ENCODE measurements at places on chromosomes 2 and 18.
A peak's percentile ranks its signal among the peaks of the same experiment; 100 is the strongest.

DNA sequence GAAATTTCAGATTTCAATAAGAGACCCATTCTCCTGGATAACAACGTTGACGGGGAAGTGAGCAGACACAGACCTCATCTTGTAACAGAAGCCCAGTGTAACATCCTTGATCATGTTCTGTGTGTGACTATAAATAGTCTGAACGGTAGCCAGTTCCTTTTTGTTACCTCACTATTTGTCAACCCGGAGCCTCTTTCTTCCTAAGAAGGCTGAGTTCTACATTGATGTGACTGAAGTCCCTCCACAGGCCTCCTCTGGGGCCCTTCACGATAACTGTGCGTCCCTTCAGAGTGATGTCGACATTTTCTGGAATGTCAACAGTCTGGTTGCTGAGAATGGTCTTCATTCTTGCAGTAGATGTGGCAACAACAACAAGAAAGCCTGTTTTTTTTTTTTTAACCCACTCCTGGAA lies 6.3 kb upstream of the PLEKHM3 start:
- DNase-seq, result no peak

- no peak for DNase-seq
Measured at GRCh38 chr2:191539068-191539467, 138.9 kb upstream of the NABP1 start.

DNA sequence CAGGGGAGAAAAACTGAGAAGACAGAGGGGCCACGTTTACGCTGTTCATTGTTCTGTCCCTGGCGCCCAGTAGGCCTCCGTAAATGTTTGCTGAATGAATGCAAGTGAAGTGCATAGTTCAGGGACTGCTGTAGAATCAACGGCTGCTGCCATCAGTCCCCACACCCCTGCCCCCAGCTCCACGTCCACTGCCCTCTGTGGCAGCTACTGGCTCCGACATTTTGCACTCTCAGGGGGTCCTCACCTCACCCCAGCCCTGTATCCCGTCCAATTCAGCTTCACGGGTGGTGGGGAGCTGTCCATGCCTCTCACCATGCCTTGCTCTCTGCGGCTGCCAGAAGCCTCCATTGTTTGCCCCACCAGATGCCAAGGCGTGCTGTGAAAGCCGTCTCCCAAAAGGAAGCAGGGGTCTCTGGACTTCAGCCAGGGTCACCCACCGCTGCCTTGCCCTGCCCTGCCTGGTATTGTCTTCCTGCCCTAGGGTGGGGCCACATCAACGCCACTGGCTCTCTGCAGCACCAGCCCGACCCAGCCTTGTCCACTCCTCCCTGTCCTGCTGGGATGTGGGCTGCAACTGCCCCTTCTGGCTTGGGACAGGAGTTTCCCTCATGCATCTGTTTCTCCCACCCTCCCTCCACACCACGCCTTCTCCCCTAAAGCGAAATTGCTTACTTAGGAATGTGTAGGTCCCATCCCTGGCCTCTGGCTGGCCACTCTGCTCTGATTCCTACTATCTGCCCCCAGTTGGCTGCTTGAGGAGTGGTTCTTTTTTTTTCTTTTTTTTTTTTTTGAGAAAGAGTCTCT lies 86.0 kb downstream of the RHOB start:
- DNase-seq, result no peak

DNA sequence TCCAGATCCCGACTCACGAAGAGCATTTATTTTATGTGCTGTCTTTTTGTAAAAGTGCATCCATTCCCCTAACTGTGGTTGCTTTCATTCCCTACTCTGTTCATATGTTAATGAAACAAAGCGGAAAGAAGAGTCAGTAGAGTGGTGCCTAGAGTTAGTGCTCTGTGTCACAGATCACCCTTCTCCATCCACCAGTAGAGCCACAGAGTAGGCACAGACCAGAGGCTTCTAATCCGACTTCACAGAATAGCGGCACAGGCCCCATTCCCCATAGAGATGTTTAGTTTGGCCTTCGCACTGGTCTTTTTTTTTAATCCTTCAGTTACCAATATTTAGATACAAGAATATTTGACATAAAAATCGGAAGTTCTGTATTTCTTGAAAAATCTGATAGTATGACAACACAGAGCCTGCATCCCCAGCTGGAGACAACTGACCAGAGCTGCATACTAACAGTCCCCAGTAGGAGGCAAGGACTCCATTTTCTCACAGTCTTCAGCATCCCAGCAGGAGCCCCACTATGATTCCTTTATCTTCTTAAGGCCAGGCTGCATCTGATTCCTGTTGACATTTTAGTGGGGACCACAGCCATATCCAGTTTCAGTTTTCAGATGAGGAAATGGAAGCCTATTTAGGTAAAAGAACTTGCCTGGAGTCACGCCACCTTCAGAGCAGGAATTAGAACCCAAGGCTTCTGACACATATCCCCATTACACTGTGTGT lies 7.0 kb downstream of the G6PC2 start:
- no peak for DNase-seq

DNA sequence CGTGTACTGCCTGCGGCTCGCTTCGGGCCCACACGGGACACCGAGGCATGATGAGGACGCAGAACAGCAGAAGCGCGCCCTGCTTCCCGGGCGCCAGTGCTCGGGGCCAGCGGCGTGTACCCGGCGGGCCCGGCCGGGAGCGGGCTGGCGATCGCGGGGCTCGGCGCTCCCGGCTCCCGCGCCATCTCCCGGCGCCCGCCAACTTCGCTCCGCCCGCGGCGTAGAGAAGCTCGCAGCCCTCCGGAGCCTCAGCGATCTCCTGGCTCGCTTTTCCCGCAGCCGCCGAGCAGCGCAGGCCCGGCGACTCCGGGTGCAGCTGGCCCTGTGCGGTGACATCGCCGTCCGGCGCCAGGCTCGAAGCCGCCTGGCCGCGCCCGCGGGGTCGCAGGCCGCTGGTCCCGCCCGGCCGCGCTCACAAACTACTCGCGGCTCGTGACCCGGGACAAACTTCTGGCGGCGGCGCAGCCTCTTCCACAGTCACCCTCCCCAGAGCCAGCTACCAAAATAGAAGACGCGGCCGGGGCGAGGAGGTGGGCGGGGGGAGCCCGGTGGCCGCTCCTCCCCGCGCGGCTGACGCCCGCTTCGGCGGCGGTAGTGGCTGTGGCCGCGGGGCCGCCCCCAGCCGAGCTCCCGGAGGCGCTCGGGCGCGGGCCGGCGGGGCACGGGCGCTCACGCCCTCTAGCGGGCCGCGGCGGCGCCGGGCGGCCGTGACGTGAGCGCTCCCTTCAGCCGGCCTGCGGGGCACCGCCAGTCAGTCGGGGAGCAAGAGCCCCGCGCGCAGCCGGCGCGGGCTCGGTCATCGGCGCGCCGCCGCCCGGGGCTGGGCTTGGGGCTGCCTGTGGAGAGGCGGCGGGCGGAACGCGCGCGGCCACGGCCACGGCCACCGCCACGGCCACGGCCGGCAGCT lies at the start of gene PTPRM:
Gene PTPRM (plus strand): TSS at position 750 of the 907 bp plus-strand sequence. CDS start 503 bp downstream, outside the sequence.
- no peak for DNase-seq

DNA sequence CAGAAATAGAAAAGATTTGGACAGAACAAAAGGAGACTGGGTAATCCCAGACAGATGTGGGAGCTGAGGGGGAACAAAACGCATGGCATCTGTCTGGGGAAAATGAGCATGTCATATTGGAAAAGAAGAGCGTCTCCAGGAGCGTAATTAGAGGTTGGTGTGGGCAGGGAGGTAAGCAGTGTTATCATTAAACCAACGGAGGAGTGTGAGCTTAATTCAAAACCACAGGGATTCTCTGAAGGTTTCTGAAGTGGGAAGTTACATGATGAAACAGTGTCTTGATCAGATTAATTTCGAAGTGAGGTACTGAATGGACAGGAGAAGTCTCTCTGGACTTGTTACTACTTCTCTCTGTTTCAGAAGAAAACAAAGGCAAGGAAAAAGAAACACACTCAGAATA lies 53.3 kb downstream of the DTNB start:
- no peak for DNase-seq

GRCh38 chr2:98492441-98492840 lies 47.8 kb downstream of the INPP4A start:
- DNase-seq, result no peak

DNA sequence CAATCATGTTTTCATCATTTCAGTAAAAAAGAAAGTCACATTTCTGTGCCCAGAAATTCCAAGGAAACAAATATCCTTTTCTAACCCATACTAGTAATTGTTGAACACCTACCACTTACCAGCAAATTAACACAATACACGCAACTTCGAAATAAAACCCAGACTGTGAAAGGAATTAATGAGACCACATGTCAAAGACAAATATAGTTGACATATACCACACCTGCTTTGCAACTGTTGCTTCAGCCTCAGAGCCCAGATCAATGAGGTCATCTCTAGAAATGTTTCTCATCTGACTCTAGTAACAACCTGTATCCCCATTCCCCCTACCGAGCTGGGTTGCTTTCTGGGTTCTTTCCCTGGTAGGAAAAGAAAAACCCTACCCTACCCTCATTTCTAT lies 52.6 kb downstream of the TRIP12 start:
- DNase-seq, result no peak

DNA sequence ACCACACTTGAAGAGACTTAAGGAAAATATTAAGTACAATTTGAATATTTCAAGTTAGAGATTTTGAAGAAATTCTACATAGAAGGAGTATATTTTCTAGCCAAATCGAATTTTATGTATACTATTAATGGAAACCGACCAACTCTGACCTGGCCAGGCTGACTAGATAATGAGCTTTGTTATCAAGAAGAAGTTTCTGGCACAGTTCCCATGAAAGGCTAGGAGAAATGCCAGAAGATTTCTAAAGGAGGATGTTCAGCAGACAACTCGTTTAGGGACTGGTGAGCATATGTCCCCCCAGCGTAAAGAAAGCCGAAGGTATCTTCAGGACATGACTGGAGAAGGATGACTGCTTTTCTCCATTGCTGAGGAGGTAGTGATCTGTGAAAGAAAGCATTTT lies 127.3 kb downstream of the DIS3L2 start:
- no peak for DNase-seq

DNA sequence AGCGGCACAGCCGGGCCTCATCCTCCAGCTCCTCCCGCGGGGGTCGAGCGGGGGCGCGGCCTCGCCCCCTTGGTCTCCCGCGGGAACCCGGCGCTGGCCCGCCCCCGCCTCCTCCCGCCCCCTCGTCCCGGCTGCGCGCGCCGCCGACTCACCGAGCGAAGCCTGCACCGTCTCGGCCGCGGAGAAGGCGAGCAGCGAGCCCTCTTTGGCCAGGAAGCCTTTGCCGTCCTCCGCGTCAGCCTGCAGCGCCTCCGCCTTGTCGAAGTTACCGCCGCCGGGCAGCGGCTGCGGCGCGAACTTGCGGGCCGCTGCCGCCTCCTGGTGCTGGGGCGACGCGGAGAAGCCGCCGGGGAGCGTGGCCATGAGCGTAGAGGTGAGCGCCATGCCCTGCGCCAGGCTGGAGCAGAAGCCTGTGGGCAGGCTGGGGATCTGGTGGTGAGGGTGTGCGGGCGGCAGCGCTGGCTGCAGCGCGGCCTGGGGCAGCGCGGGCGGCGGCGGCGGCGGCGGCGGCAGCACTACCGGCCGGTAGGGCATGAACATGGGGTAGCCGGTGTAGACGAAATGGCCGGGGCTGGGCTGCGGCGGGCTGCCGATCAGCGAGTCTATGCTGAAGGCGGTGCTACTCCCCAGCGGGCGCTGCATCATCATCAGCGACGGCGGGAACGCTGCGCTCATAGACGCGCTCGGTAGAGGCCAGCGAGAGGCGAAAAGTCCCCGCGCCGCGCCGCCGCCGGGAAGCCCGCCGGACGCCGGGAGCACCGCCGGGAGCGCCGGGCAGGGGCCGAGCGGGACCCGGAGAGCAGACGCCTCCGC lies 683 bp downstream of the GBX2 start:
- no peak for DNase-seq

DNA sequence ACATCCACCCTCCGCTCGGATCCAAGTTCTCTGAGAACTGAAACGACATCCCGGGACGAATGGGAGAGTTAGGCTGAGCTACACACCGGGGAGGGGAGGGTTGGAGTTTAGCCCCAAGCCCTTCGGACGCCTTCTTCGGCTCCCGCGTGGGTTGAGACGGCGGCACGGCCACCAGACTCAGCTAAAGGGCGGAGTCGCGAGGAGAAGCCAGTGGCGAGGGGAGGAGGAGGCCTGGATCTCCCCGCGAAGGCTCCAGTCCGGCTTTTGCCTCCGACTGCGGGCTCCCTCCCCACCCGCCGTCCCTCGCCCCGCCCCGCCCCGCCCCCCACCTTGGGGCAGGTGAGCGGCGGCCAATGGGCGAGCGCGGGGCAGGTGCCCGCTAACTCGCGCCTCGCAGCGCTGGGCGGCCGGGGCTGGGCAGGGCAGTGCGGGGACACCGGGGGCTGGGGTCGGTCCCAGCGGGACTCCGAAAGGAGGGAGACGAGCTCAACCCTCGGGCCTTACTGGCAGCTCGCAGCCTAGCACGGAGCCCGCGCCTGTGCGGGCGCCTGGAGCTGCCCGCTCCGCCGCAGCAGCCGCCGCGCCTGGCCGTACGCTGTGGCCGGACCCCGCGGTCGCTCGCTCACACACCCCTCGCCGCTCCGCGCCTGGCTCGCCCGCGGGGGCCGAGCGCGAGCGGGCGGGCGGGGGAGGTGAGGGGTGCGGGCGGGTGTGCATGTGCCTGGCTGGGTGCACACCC lies at the start of gene EMX1:
Gene EMX1 (plus strand): TSS at position 382 of the 739 bp plus-strand sequence. CDS start 334 bp downstream, at position 716.
- peak; percentile 22 for DNase-seq

DNA sequence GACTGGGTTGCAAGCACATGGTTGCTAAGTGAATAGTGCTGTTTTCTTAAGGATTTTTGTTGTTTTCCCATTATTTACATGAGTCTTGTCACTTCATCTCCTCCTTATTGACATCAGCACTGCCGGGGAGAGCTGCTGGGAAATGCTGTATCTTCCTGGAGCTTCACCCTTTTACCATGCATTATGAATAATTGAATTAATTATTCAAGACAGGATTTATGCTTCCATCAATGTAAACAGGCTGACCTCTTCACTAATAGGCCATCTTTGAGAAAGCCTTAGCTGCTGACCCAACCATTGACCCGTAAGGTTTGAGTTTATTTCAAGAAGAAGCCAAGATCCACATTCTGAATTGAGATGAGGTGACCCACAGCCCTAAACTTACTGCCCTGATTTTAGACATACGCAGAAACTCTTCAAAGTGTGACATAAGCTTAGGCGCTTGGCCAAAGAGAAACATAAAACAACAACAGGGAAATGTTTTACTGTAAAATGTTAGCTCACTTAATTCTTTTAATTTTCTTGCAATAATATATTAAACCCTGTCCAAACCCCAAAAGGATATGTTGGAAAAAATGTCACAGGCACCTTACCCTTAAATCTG lies 365.5 kb upstream of the SYT4 start:
- no peak for DNase-seq

DNA sequence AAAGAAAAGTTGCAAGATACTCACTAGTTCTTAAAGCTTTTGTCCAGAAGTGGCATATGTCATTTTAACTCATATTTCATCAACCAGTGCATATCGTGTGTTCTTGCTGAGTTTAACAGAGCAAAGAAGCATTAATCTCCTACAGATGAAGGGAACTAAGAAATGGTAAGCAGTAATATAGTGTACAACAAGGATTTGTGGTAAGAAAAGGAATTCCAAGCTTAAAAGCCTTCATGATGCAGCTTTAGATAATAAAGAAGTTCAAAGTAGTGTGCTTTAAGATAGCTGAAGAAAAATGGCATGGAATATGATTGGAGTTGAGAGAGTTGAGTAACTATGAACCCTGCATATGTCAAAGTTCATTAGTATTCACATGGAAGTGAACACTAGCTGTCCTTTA lies 649.8 kb upstream of the FSHR start:
- DNase-seq, result no peak

Data from NCI-H2081 treated with DMSO at 0.1 percent for 48 hours (cell line).